NCI-H1105 (cell line): ENCODE measurements at places on chromosomes 3 and 15.

DNA sequence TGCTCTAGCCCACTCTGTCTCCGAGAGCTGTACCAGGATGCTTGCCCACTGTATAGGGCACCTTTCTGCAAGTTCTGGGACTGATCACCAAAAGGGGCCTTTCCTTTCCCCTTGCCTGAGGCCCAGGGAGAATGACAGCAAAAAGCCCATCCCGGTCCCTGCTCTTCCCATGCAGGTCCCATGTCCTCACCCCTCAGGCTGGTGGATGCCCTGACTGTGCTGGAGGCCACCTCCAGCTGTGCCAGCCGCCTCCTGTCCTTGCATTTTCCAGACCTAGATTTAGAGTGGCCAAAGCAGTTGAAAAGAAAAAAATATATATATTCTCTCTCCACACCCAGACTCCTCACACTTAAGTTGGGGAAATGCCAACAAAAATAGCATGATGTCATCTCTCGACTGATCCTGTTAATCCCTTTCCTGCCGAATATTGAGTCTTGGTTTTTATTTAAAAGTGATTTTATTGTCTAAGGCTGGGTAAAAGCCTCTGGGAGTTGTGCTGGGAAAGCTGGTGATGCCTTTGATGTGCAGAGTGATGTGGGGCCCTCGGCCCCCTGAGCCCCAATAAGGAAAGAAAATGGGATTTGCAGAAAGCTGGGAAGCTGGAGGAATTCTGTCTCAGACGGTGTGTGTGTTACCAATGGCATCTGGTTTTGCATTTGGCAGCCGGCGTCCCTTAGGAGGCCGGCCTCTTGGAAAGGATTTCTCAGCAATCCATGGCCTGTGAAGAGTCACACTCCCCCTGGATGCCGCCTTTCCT lies 29.3 kb upstream of the TPM1 start:
- no peak for DNase-seq

DNA sequence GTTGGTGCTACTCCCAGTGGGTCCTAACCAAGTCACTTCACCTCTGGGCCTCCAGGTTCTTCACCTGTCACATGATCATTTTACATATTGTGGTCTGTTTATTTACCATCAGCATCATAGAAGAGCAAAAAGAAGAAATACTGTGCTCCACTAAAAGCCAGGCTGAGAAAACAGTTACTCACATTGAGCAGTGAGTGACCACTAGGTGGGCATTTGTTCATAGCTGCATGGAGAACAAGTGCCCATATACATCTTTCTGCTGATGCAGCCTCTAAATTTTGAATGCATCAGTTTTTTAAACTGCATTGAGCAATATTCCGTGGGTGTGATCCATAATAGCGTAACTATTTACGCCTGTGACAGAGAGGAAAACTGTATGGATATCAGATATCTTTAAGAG lies 76.2 kb downstream of the DCUN1D1 start:
- no peak for DNase-seq

DNA sequence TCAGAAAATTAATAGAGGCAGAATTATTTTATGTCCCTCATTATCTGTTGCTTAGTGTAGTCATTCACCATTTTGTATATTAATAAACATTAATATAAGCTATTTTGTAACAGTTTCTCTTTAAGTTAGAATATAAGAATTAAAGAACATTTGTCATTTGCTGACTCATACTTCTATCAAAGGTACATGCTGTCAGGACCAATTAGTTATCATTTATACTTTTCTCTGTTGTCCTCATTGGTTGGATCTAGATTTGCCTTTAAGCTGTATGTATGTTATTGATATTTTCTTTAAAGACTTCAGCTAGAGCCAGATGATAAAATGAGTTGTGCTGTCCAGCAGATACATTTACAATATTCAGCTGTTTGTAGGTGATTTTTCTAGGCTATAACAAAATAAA lies 168.4 kb upstream of the MLF1 start:
- DNase-seq = no peak

DNA sequence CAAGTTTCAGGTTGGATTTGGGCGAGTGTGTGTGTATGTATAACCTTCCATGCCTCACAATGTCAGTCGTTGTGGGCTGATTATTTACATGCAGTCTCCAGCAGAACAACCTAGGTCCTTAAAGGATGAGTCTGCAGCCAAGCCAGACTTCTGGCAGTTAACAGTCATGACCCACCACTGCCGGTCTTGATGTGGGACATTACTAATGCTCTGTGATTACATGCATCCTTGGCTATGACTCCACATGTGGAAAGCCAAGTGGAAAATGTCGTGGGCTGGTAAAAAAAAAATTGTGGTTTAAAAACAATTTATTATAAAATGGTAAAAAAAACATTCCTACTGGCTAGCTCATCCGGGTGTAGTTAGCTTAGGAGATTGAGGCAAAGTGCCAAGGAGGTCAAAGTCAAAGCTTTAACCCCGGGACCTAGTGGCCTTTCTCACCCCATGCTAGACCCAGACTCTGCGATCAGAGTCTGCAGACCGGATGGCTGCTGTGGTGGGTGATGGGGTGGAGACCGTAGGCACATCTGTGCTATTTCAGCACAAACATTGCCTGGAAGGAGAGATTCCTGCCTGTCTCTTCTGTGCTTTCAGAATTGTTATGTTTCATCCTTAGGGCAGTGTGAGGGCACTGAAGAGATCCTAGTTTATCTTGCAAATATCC lies 6.8 kb downstream of the RARRES1 start:
- no peak for DNase-seq

DNA sequence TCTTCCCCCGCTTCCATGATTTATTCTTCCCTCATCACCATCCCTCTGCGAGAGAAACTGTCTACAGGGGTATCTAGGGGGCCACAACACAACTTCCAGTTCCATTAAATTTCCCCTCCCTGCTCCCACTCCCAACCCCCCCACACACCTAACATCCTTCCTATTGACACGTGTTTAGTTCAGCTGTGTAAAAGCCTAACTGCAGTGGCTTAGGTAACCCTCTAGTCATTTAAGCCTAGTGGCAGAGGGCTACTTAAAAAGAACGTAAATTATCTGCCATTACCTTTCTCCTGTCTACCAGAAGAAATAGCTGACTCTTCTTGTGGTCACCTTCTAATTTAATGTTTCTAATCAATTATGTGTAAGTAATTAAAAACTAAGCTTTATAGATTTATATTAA lies 56.3 kb downstream of the ZNF148 start:
- DNase-seq = no peak

- no peak for DNase-seq
These were observed 7.4 kb downstream of the EAF1 start for GRCh38 chr3:15434756-15435155.

- no peak for DNase-seq
These were observed 13.7 kb downstream of the EEFSEC start for GRCh38 chr3:128166971-128167453.

- DNase-seq = no peak
These were observed 40.9 kb downstream of the MEF2A start for GRCh38 chr15:99606646-99607045.

- no peak for DNase-seq
These were observed 17.3 kb downstream of the MRPS11 start for GRCh38 chr15:88484682-88485331.

DNA sequence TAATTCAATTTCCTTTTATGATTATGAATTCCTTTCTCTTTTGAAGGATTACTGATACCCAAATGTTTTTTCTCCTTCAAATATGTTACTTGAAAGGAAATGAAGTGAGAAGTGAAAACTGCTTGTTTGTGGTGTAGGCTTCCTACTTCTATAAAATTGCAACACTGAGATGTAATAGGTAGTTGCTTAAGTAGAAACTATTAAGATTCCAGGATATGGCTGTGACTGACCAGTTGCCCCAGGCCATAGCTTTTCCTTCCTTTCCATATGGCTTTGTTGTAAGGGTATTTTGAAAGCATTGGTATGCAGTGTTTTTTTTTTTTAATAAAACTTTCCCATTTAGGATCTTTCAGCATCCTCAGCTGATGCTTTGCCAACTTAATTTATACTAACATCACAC lies 28.5 kb downstream of the DNAJC13 start:
- DNase-seq = no peak

DNA sequence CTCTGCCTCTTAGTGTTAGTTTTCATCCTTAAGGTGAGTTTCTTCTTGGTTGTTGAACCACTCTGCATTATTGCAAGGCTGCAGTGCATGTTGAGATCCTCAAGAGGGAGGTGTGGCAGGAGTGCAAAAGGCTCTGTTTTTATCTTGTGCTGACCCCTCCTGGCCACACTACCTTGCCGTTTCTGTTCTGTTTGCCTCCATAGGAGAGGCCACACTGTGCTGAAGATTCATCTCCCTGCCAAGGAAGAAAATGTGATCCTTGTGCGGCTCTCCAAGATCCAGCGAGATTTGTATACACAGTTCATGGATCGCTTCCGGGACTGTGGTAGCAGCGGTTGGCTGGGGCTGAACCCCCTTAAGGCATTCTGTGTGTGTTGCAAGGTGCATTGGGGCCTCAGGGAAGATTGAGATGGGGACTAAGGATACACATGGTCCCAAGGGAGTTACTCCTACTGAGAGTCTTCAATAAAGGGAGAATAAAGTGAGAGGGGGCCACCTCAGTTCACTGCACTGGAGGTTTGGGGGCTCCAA lies 33.0 kb upstream of the TEX264 start:
- DNase-seq = no peak

GRCh38 chr3:171028779-171029232 lies 2.3 kb upstream of the SLC2A2 start:
- DNase-seq = no peak

- DNase-seq = no peak
These were observed 12.2 kb downstream of the NCEH1 start for GRCh38 chr3:172698631-172699030.

DNA sequence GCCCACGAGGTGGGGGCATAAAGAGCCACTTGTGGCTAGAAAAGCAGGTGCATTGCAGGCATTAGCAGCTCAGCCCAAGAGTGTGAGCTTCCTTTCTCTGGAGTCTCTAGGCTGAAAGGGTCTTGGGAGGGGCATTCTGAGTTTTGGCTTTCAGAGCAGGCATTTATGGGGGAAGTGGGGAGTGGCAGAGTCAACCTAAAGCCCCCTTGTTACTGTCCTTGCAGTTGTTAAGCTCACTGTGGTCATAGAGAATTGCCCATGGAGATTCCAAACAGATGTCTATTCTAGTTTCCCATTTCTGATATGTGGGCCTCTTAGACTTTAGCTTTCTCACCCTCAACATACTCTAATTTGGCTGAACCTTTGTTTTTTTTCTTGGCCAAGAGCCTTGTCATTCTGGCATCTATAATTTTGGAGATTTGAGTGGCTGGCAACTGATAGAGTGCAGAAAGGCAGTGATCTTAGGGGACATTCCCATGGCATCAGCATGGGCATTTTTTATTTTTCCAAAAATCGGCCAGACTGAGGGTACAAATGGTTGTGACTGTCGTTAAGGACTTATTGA lies 217.9 kb downstream of the THSD4 start:
- no peak for DNase-seq

GRCh38 chr15:67018026-67018425 lies 47.4 kb upstream of the SMAD3 start:
- DNase-seq = no peak

DNA sequence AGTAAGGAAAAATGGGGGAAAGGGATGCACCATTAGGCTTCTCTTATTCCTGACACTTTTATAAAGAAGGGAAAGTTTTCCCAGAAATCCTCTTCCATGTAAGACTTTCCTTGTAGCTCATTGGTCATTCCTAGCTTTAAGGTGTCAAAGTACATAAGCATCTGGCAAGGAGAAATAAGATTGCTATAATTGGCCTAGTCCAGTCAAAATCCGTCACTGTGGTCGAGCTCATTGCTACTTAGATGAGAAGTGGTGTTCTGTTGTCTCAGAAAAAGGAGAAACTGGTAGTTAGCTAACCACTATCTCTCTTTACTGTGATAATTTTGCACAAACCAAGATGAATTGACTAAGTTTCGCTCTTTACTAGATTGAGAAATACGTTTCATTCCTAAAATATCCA lies 370.1 kb downstream of the CNTN4 start:
- DNase-seq = no peak

- DNase-seq = no peak
These were observed 16.5 kb downstream of the TBC1D23 start for GRCh38 chr3:100277255-100277800.

- DNase-seq = no peak
These were observed 2.4 kb upstream of the FGD5 start for GRCh38 chr3:14816359-14816758.

- no peak for DNase-seq
These were observed 75.8 kb downstream of the CNTN3 start for GRCh38 chr3:74538669-74539068.

DNA sequence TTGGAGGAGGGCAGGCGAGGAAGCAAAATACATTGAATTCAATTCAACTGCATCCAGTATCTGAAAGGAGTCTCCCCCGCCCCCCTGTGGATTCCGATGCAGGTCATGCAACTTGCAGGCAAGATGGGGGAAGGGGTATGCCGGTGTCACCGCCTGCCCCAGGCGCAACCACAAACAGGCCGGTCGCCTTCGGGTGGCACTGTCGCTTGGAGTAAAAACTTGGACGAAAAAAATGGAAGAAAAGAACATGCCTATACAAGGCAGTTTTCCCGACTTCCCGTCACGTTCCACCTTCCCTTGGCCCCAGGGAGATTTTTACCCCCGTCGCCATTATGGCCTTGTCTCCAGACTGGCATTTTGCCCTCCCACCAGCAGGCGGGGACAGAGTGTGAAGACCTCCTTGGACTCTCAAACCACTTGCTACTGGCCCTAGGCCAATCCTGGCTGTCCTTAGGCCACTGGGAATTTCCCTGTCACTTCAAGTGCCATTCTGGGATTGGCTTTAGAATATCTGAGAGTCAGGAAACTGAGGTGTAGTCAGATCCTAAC lies 1.6 kb upstream of the NTRK3 start:
- DNase-seq = peak; percentile 9

DNA sequence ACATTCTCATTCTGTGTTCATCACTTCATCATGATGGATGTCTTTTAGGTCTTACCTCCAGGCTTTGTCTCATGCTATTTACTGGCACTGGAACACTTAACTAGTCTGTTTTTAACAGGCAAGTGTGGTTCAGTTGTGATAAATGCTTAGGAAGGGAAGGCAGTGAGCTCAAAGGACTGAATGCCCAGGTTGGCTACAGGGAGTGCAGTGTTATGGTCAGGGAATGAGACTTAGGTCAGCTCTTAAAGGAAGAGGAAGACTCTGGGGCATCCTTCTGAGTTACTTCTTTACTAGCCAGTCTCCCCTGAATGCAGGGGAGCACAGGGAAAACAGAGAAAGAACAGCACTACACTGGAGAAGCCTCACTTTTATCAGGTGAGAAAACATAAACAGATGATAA lies 72.6 kb downstream of the TGFBR2 start:
- DNase-seq = no peak
